ENCODE measurements at places on chromosomes 1 and 21.

- DNase-seq, result no peak
Measured at GRCh38 chr1:115173151-115173550, 83.8 kb upstream of the TSPAN2 start.

DNA sequence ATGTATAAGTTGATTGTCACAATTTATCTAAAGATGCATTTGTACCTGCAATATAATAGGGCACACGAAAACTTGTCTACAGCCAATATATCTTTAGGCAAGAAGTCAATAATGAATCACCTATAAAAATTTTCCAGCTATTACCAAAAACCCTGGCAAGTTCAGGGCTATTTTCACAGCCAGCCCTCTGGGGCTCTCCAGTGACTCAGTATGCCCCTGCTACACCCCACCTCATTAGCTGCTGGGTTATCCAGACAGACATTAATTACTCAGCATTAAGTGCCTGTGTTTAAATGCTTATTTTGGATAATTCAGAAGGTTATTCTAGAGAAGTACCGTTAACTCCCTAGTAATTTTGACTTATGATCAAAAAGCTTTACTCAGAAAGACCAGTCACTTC is 220.2 kb downstream of the TBX15 start:
- DNase-seq, result no peak

- no peak for DNase-seq
Measured at GRCh38 chr1:31787786-31788137, 23.6 kb upstream of the ADGRB2 start.

DNA sequence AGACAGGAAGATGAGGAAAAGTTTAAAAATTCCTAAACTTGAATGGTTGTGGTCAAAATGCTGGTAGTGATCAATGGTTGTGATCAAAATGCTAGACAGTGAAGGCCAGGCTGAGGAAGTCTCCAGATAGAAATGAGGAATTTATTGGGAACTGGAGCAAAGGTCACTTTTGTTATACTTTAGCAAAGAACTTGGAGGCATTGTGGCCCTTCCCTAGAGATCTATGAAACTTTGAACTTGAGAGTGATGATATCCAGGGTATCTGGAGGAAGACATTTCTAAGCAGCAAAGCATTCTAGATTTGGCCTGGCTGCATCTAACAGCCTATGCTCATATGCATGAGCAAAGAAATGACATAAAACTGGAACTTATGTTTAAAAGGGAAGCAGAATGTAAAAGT is 35.5 kb upstream of the RABGAP1L start:
- DNase-seq, result no peak

GRCh38 chr1:219113261-219113660 is 60.4 kb upstream of the LYPLAL1 start:
- DNase-seq, result no peak

DNA sequence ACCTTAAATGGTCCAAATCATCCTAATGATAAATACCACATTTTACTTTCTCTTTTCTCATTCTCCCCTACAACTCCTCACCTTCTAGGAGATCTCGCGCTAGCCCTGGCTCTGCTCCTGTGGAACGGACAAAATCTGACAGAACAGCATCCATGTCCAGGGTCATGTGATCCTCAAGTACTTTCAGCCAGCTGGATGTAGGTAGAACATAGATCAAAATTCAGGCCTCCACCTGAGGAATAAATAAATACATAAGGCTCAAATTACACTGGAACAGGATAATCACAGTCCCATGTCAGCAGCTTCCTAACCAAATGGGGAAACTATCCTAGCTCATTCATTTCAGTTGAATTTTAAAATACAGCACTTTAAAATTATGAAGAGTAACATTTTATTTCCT is 33.2 kb downstream of the OTUD7B start:
- DNase-seq, result no peak

DNA sequence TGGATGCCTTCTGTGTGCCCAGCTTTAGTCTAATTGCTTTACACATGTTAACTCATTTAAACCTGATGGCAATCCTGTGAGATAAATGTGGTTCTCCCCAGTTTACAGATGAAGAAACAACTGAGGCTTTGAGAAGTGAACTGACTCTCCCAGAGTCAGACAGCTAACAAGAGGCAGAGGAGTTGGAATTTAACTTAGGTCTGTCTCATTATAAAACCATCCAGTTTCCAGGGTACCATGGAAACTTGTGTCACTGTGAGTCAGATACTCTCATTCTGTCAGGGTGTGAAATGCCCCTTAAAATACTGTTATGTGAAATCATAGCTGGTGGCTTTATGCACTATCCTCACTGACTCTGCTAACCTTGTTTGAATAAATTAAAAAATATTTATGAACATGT is 206.6 kb downstream of the PBX1 start:
- DNase-seq, result no peak

DNA sequence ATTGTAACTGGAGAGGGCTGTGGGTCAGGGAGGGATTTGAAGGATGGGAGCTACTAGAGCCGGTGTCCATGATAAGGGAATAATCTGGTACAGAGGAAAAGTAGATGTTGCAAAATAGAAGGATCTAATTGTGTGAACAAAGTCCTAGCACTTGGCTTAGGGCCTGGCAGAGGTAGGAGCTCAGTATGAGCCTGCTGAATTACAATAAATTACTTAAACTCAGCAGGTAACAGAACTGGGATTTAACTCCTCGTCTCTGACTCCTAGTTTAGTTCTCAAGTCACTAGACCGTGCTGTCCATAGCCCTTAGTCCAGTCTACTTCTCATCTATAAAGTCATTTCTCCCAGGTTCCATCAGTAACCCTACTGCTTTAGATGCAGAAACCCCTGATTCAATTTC is 120.2 kb downstream of the LRRC53 start:
- DNase-seq, result no peak

- DNase-seq, result no peak
Measured at GRCh38 chr1:51157395-51157794, 55.4 kb downstream of the C1orf185 start.

- no peak for DNase-seq
Measured at GRCh38 chr1:95426772-95427171, 192.8 kb downstream of the RWDD3 start.

DNA sequence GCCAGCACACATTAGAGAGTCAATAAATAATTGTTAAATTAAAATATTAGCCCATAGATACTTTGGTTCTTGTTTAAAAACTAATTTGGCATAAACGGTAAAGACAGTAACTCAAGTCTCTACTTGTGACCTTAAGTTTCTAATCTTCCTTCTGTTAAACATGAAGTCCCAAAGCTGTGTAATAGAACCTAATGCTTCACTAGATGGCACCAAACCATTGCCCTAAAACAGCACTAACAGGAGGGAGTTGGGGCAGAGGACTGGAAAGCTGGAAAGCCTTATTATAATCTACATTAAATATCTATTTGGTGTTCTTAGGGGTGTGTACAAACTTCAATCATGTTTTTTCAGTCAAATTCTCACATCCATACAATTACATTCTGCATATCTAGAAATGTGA is 176.7 kb downstream of the OLFM3 start:
- no peak for DNase-seq

- DNase-seq, result no peak
Measured at GRCh38 chr1:30698401-30698981, 24.9 kb downstream of the MATN1 start.

DNA sequence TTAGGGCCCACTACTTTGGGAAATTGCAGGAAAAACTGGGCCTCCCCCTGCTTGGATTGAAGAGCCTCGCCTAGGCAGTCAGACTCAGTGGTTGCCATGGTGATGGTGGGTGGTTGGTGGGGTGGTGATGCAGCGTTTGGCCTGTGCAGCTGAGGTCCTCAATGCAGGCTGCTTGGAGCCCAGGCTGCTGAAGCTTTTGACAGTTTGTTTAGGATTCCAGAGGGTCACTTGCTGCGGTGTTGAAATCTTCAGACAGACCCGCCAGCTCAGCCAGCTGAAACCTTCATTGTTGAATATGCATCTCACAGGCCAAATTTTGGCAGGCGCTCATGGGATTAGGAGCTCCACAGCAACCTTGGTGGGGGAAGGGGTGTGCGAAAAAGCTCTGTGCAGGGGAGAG is 67.9 kb downstream of the CACNA1E start:
- DNase-seq, result no peak

DNA sequence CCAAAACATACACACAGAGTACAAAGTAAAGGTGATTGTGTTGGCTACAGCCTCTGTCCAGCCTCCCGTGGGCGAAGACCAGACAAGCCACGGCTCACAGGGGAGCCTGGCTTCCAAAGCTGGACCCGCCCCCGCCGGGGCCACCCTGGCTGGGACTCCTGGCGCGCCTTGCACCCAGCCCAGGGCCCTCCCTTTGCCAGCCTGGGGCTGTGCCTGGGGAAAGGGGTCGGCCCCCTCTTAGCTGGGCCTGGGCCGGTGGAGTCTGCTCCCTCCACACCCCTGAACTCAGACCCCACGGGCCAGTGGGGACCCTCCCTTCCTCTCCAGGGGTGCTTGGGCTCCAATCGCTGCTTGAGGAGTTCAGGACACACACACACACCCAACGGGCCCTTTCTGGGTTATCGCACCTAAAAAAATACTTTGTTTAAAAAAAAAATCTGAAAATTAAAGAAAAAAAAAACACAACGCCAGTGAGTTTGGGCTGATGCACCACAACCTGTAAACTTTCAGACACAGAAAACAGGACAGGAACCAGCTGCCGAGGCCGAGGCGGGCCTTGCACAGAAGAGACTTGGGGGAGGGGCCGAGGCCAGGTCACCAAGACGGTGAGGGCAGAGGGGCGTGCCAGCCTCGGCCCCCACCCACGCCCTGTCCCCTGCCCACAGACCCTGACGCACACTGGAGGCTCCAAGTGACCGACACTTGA is 56.3 kb downstream of the KCNAB2 start:
- no peak for DNase-seq

DNA sequence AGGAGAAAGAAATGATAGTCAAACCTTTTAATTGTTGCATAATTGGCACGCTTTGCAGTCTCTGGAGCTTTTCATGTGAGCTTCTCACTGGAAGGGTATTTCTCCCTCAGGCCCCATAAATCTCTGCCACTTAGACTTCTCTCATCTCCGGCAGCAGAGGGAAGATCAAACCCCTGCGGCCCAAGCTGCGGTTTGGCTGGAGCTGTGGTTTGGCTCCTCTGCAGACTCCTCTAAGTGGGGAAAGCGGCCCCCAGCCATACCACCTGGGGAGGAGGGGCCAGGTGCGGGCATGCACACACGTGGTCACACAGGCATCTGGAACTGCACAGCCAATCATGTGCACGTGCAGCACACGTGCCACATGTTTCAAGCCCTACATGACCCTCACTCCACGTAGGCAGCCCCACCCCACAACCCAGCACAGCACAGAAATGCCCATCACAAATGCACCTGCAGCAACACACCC is 58.3 kb downstream of the UBE2T start:
- no peak for DNase-seq

- no peak for DNase-seq
Measured at GRCh38 chr1:206566999-206567398, 45.3 kb downstream of the EIF2D start.

DNA sequence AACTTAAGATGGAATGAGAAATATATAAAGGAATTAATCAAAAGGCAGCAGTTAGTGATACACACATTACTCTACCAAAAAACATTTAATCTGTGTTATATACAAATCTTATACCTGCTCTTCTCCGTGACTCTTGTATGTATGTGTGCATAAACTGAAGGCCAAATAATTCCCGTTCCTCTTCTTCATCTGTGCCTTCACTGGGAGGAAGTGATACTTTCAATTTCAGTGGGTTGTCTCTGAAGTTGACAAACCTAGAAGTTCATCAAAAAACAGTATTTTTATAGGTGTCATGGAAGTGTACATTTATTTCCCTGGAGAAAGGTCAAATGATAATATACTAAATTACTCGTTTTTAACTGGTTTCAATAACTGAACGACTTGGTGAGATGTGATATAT is 19.3 kb downstream of the TRMT13 start:
- DNase-seq, result no peak

- no peak for DNase-seq
Measured at GRCh38 chr1:114080511-114081436, 72.9 kb downstream of the SYT6 start.

GRCh38 chr1:6899621-6900020 is 114.4 kb downstream of the CAMTA1 start:
- no peak for DNase-seq

- no peak for DNase-seq
Measured at GRCh38 chr1:26075421-26076144, 8.2 kb upstream of the TRIM63 start.

- DNase-seq, result no peak
Measured at GRCh38 chr1:77888781-77889642, 588 bp downstream of the NEXN start.

- DNase-seq, result no peak
Measured at GRCh38 chr21:36552434-36552785, 72.5 kb upstream of the CLDN14 start.

- DNase-seq, result no peak
Measured at GRCh38 chr1:30716646-30717045, 6.7 kb downstream of the MATN1 start.

- no peak for DNase-seq
Measured at GRCh38 chr1:24870551-24871195, 59.4 kb downstream of the RUNX3 start.

GRCh38 chr1:109712321-109712864 is 342 bp downstream of the GSTM5 start:
- DNase-seq, result no peak

GRCh38 chr21:38955495-38955894 is 149.8 kb downstream of the ETS2 start:
- no peak for DNase-seq

GRCh38 chr1:27057801-27058625 is 45.4 kb upstream of the TENT5B start:
- DNase-seq, result no peak

GRCh38 chr1:231679109-231679508 is 52.5 kb downstream of the DISC1 start:
- no peak for DNase-seq

GRCh38 chr1:119739150-119739549 is 27.4 kb downstream of the PHGDH start:
- DNase-seq, result no peak

DNA sequence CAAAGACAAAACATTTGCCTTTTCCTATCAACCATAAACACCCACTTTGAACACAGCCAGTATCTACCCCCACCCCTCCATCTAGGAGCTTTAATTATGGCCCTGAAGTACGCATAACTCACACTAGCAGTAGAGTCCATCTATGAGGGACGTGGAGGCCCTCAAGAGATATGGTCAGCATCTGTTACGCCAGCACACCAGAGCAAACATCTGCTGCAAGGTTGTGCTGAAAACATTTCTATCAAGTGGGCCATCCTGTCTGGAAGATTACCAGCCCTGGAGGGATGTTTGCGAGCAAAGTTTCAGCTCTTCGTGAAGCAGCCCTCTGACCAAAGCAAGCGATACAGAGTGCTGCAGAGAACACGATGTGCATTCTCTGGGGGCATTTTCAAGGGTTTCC is 74.6 kb downstream of the SLC45A1 start:
- no peak for DNase-seq

- no peak for DNase-seq
Measured at GRCh38 chr1:166703726-166704462, 135.4 kb upstream of the POGK start.

Measured in stimulated activated CD8-positive, alpha-beta memory T cell treated with anti-CD3 and anti-CD28 coated beads, Interleukin-15, amount 100 ng/mL, for 4 hours (primary cell).